Amniotic epithelial cell (primary cell): ENCODE measurements at places on chromosomes 6 and 20.

- DNase-seq = no peak
Observed at GRCh38 chr6:169416249-169416648, 162.6 kb upstream of the THBS2 start.

- DNase-seq = no peak
Observed at GRCh38 chr6:158686311-158686710, 36.5 kb downstream of the SYTL3 start.

- no peak for DNase-seq
Observed at GRCh38 chr20:31797364-31797763, 21.8 kb upstream of the MYLK2 start.

DNA sequence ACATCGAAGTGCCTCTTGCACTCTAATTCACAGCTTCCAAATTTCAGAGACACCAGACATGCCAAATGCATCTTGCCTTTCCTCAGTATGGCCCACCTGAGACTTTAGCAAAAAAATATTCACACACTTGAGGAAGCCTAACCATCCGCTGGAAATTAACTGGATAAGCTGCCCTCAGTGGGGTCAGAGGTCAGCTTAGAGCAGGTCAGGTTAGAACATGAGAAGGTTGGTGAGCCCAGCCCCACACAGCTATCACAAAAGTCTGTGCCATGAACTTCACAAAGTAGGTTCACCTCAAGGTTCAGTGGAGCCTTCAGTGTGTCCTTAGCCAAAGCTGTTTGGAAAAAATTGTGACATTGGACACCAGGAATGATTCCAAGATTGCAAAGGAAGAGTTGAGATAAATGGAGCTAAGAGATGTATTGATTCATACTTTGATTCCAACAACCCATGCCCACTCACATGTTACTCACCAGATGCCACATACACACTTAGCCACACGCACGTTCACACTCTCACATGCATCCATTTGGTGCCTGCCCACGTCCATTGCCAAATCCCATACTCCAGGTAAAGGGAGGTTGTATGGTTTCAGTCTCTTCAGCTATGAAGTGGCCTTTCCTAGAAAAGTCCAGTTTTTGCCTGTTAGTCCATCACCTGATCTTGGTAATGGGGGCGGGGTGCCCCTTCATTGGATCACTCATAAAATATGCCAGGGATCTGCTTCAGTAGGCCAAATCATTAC is 11.1 kb downstream of the BAK1 start:
- DNase-seq = no peak

DNA sequence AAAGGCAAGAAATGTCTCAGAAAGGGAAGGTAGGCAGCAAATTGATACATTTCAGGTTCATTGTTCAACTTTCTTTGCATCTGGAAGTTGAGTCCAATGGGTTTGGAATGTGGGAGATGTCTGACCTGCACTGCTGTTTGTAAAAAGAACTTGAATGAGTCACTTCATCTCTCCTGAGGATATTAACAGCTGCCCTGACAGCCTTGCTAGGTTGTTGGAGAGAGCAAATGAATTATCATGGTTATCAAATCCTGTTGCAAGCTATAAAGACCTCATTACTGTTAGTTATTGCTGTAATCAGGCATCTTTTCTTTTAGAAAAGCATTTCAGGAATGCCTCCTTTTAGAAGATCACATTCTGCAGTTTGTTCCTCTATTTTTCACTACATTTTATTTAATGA is 23.0 kb upstream of the FLRT3 start:
- peak; percentile 49 for DNase-seq

DNA sequence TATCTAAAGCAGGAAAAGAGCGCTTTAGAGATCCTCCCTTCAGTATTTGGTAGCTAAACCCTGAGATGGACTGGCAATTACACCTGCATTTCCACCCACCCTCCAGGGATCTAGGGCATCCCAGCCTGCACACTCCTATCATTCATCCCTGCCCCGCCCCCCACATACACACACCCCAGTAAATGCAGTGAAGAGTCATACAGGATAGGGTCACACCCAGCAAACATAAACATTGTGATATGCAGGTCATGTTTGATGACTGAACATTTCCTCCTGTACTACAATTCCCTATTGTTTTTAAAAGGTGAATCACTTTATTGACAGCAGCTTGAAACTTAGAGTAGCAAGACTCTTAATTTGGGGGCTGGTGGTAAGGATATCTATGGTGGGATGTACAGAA is 112.9 kb downstream of the FOXO3 start:
- DNase-seq = no peak
